Stimulated activated CD8-positive, alpha-beta memory T cell treated with anti-CD3 and anti-CD28 coated beads, Interleukin-2, amount 100 ng/mL, for 1 hour (primary cell): ENCODE measurements at places on chromosomes 2 and 18.

GRCh38 chr2:174535757-174536703 is 49.2 kb upstream of the GPR155 start:
- no peak for DNase-seq

GRCh38 chr2:160474319-160474645 is 19.3 kb downstream of the RBMS1 start:
- no peak for DNase-seq

- no peak for DNase-seq
Measured at GRCh38 chr2:177285892-177286715, 21.6 kb upstream of the NFE2L2 start.

GRCh38 chr2:20382965-20383810 is 32.5 kb upstream of the PUM2 start:
- no peak for DNase-seq

DNA sequence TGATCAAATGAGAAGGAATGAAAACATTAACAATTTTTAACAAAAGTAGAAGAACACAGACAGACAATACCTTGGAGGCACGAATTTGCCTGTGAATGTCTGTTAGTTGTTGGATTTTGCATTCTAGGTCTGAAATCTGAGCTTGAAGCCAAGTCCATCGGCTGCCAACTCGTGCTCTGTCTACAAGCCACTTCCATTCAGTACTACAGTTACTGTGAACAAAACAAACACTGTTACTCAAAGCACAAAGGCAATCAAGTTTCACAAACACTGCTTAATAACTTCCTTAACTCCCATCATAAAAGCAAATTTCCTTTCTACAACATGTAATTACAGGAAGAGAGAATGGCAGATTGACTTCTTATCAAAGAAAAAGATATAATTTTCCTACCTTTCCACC is 42.2 kb downstream of the KANSL1L start:
- DNase-seq: no peak

GRCh38 chr2:12169721-12170120 is 423.3 kb downstream of the LPIN1 start:
- no peak for DNase-seq
